Natural killer cell (primary cell): ENCODE measurements at places on chromosomes 16 and 17.

- DNase-seq = no peak
These were observed 10.9 kb downstream of the STH start for GRCh38 chr17:46009681-46010596.

DNA sequence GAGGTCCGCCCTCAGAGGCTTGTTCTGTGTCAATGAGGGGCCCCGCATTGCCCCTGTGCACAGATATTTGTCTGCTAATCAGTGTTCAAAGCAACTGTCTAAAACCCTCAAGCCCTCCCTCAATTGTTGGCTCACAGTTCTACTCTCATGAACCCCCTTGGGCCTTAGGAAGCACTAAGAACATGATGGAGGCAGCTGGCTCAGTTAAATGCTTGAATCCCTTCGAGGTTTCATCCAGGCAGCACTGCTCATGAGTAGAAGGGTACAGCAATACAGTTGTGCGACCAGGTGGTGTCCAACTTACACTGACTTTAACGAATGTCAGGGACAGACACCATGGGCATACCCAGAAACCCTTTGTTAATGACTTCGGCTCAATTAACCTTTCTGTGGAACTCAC is 89.2 kb upstream of the WSCD1 start:
- DNase-seq = no peak

DNA sequence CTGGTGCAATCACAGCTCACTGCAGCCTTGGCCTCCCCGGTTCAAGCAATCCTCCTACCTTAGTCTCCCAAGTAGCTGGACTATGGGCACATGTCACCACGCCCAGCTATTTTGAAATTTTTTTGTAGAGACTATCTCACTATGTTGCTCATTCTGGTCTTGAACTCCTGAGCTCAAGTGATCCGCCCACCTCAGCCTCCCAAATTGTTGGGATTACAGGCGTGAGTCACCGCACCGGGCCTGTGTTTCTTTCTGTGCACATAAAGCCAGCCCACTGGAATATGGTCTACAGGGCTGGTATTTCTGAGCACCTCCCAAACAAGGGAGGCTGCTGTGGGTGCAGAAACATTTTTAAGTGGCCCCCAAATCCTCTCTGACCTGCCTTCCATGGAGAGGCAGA is 8.4 kb downstream of the TMEM95 start:
- no peak for DNase-seq

- peak; percentile 65 for DNase-seq
These were observed 12.2 kb downstream of the BANP start for GRCh38 chr16:87963400-87963799.
